Kidney tubule cell (primary cell): ENCODE measurements at places on chromosomes 12 and 14.

DNA sequence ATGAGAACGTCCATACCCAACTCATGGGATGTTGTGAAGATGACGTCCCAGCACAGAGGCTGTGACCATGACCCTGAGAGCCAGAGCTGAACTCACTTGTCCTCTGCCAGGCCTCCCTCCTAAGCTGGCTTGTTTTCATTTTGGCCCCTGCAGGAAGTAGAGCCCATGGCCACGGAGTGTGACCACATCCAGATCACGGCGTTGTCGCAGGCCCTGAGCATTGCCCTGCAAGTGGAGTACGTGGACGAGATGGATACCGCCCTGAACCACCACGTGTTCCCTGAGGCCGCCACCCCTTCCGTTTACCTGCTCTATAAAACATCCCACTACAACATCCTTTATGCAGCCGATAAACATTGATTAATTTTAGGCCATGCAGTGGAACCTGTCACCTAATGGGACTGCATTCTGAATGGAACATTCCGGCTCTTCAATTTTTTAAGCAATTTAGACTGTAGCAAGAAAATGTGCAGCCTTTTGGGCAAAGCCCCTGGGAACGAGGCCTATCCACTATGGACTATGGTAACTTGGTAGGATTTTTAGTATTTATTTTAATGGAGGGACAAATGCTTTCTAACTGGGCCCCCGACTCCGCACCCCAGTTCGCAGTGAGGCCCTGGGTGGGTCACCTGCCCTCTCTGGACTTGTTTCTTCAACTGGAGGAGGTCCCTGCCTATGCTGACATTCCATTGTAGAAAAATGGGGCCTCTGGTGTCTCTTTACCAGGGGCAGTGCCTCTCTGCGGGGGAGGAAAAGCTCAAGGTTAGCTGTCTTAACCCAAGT lies 19.6 kb downstream of the OTUB2 start:
- no peak for DNase-seq

DNA sequence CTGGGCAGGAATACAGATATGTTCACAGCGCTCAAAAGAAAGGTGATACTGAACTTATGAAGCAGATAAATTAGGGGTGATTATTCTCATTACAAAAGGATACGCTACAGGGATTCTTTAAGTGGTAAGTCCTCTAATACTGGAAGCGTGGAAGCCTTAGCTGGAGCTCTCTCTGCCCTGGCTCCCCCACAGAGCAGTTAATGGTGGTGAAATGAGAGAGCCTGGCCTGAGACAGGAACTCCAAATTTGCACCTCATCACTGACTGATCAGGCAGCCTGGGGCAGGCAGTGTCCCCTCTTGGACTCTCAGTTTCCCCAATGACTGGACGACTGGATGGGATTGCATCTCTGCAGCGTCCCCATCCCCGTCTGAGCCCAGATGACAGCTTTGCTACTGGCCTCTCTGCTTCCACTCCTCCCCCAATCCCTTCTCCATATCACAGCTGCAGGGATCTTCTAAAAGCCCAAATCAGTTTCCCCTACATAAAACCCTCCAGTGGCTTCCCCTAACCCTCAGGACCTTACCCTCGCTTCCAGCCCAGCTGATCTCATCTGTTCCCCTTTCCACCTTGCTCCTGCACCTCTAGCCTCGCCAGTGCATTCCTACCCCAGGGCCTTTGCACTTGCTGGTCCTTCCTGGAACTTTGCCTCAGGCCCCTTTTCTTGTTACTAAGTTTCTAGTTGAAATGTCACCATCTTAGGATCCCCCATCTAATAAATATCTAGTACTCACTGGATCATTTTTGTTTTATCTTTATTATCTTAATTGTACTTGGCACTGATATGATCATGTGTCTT lies 171.7 kb upstream of the LHX5 start:
- no peak for DNase-seq

GRCh38 chr14:30227876-30228275 lies 300.2 kb upstream of the PRKD1 start:
- peak; percentile 70 for DNase-seq

- no peak for DNase-seq
These were observed 2.1 kb downstream of the YARS2 start for GRCh38 chr12:32753605-32754004.

DNA sequence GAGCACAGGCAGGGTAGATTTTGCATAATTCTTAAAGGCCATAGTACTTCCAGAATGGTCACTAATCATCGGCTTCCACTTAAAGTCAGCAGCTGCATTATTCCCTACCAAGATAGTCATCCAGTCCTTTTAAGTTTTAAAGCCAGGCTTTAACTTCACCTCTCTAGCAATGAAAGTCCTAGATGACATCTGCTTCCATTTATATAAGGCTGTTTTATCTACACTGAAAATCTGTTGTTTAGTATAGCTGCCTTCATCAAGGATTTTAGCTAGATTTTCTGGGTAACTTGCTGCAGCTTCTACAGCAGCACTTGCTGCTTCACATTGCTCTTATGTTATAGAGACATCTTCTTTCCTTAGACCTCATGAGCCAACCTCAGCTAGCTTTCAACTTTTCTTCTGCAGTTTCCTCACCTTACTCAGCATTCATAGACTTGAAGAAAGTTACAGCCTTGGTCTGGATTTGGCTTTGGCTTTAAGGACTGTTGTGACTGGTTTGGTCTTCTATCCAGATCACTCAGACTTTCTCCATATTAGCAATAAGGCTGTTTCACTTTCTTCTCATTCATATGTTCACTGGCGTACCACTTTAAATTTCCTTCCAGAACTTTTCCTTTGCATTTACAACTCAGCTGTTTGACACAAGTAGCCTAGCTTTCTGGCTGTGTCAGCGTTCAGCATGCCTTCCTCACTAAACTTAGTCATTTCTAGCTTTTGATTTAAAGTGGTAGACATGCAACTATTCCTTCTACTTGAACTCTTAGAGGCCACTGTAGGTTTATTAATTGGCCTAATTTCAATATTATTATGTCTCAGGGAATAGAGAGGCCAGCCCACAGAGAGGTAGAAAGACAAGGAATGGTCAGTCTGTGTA lies 209.9 kb upstream of the GARIN2 start:
- DNase-seq: no peak

GRCh38 chr14:96790186-96790585 lies 7.0 kb upstream of the VRK1 start:
- no peak for DNase-seq

DNA sequence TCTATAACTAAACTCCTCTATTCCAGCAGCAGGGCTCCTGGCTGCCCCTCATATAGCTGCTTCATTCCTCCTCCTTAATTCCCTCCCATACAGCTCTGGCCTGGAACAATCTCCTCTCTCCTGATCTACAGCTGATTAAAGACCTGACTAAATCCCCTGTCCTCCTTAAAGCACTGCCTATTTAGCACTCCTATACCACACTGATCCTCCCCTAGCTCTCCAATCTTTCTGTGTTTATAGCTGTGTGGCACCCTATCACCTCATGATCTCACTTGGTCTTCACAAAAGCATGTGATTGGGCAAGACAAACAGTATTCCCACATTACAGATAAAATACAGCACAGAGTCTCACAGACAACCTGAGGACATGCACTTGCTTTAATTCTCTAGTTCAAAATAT lies 17.4 kb downstream of the FMNL3 start:
- no peak for DNase-seq

DNA sequence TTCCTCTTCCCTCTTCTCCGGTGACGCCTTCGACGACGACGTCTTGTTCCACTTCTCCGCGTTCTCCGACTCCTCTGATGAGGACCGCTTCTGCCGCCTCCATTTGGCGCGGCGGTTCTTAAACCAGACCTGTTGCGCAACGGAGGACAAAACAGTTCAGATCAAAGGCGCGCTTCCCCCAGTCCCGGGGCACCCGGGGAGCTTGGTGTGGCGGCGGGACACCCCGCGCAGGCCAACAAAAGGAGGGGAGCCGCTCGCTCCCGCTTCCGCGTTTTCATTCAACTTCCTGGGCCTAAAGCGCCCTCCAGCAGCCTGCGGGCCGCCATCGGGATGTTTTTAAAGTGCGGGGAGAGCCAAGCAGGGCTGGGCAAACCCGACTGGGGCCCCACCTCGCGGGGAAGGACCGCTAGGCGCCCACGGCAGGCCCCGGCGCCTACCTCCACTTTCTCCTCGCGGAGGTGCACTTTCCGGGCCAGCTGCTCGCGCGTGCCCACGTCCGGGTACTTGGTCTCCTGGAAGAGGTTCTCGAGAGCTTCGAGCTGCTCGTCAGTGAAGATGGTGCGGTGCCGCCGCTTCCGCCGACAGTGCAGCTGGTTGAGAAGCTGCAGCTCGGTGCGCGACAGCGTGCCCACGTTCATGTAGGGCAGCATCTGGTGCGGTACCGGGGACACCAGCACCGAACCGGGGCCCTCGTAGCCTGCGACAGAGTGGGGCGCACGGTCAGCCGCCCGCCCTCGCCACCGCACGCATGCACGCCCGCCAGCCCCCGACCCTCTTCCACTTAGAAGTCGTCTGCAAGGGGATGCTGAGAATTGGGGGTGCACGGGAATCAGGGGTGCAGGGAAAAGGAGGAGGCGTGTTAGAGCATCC lies 1.2 kb downstream of the GSC start:
- DNase-seq: peak; percentile 4

GRCh38 chr14:99755629-99756603 lies 37.3 kb upstream of the EML1 start:
- peak; percentile 94 for DNase-seq

GRCh38 chr14:53034688-53035230 lies 83.9 kb upstream of the FERMT2 start:
- DNase-seq: no peak

DNA sequence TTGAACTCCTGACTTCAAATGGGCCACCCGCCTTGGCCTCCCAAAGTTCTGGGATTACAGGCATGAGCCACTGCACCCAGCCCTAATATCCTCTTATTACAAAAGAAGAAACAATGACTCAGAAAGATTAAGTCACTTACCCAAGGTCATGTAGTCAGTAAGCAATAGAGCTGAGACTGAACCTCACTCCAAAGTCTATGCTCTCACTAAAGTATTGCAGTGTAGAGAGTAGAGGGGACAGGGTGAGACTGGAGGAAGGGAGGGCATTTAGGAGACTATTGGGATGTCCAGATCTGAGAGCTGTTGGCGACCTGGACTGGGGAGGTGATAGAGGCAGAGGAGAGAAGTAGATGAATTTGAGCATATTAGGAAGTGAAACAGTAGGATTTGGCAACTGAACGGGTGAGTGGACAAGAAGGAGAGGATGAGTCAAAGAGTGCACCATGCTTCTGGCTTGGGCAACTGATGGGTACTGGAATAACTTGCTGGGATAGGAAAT lies 11.8 kb downstream of the P2RX7 start:
- peak; percentile 38 for DNase-seq

- DNase-seq: no peak
These were observed 13.0 kb downstream of the MTA1 start for GRCh38 chr14:105432657-105433056.

DNA sequence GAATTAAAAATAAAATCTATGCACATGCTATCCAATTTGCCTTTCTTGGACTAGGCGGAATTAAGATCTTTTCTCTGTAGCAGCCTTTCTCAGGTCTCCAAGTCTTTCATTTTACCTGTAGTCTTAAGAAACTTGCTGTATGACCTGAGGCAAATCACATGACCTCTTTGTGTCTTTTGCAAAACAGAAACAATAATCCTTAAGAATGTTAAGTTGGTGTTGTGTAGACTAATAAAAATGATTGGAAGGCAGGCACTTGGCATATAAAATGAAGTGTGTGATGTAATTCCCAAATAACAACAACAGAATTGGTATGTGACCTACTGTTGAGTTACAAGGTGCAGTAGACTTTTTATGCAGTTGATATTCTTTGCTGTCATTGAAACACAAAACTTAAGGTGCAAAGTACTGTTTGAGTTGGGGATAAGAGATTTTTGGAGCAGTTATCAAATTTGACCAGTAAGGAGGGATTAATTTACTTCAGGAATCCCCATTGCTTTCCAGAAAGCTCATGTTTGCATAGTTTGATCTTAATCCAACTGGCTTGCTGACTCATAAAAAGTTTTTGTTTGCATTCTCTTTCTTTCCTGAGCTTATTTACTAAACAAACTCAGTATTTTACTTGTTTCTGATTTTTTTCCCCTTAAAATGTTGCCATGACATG lies 51.4 kb downstream of the SUSD6 start:
- DNase-seq: no peak

GRCh38 chr14:34741840-34742239 lies 27.4 kb upstream of the CFL2 start:
- no peak for DNase-seq

DNA sequence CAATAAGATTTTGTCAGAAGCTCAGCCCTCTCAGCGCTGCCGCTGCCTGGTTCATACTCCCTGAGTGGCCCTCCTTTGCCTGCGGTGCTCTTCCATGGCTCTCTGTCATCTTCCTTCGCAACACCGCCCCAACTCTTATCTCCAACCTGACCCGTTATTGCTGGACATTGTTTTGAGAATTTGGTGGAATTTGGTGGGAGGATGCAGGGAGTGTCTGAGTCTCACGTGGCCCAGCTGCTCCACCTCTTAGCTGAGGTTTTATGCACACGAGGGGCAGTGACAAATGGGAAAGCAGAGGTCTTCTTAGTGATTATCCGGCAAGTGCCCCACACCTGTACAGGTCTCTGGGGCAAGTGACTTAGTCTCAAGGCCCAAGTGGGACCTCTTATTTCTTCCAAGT lies 97.5 kb upstream of the RPH3A start:
- DNase-seq: no peak

DNA sequence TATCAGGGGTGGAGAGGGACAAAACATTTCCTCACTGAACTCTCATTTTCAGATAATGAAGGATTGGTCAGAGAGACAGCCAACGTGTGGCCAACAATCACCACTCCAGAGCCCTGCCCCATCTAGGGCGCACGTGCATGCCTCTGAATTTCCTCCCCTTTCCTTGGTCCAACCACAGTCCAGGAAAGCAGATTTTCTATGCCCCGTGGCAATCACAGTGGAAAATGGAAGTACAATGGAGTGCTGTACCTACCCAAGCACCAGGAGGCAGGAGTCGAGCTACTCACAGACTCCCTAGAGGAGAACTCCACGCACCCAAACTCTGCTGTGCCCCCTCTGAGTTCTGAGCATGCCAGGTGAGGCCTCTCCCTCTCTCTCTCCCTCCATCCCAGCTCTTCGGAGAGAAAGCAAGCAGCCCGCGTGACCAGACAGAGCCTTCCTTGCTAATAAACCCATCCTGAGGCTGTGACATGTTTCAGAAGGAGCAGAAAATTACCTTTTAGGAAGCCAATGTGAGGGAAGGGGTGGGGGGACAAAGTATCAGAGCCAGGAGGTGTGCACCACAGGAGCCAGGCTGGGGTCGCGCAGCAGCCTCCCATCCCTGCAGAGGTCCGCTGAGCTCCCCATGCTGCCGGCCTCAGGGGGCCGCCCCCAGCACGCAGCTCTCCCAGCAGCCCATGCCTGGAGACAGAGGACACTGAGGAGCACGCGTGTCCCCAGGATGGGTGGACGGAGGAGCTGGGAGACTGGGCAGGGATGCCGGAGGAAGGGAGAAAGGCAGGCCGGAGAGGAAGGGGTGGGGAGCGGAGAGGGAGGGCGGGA lies 73.4 kb downstream of the PITPNM2 start:
- DNase-seq: no peak

- no peak for DNase-seq
These were observed 222.7 kb upstream of the SOX5 start for GRCh38 chr12:24172031-24172772.

- DNase-seq: no peak
These were observed 423.9 kb downstream of the SOX5 start for GRCh38 chr12:23525450-23526072.

GRCh38 chr12:89857652-89858274 lies 149.1 kb upstream of the ATP2B1 start:
- DNase-seq: no peak

- no peak for DNase-seq
These were observed 109.3 kb downstream of the LGR5 start for GRCh38 chr12:71548893-71549292.
